Stimulated activated CD4-positive, alpha-beta T cell treated with anti-CD3 and anti-CD28 coated beads, Interleukin-1b, Interleukin-23, amount 100 ng/mL, for 1 hour (primary cell): ENCODE measurements at places on chromosomes 1 and 21.

- no peak for DNase-seq
Observed at GRCh38 chr21:32350211-32350980, 42.4 kb downstream of the URB1 start.

- no peak for DNase-seq
Observed at GRCh38 chr1:101027194-101027772, 1.7 kb upstream of the DPH5 start.

- DNase-seq, result no peak
Observed at GRCh38 chr21:17783481-17784179, 35.5 kb downstream of the C21orf91 start.

DNA sequence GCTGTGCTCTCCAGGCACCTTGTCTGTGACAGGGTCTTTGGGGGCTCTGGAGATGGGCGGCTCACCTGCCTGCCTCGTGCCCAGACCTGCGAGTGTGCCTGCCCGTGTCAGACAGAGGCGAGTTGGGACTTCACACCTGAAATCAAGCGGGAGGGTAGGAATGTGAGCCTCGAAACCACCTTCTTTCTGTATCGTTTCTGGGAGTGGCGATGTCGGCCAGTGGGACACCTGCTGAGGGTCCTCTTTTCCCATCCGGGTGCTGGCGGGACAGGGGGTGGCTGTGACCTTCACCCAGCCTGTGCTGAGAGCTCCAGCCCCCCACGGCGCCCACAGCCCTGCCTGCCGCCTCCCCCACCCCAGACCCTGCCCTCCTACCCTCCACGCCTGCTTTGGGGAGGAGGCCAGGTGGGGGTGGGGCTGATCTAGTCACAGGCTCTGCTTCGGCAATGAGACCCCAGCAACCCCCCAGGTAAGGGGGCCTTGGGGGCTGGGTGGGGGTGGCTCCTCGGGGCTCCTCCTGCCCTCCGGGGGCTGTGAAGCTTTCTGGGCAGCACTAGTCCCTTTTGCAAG lies 15.6 kb upstream of the FAAP20 start:
- no peak for DNase-seq

DNA sequence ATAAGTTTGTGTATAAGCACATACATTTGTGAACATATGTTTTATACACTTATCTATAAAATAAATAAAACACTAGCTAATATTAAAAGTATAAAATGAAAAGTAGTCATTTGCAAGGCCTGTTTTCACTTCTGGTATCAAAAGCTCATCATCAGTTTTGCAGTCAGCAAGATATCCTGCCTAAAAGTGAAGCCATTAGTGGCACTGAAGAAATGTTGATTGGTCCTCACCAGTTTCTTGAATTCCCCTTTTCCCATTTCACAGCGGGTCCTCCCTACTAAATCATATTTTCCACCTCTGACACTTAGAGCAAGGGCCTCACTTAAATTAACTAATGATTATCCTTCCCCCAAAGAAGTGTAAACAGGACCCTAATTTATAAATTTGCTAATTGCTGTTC lies 6.7 kb downstream of the TBX15 start:
- no peak for DNase-seq

GRCh38 chr1:214842856-214843255 lies 239.7 kb upstream of the KCNK2 start:
- no peak for DNase-seq

DNA sequence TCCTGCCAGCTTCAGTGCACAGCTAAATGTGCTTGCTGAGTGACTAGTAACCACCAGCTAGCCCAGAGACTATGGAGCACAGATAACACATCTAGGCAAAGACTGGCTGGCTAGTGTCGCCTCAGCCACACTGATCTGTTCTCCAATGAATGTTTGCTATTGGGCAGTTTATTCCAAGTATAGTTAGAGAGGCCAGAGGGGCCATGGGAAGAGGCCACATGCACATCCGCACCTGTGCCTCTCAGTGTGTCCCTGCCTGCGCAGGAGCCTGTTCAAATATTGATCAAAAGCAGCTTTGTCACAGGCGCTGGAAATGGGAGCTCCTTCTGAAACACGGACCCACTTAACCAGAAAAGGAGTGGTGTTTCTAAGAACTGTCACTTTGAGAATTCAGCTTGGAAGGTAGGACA lies 51.3 kb upstream of the ATP1A1 start:
- no peak for DNase-seq

GRCh38 chr1:11807133-11807532 lies 1.1 kb downstream of the CLCN6 start:
- no peak for DNase-seq

DNA sequence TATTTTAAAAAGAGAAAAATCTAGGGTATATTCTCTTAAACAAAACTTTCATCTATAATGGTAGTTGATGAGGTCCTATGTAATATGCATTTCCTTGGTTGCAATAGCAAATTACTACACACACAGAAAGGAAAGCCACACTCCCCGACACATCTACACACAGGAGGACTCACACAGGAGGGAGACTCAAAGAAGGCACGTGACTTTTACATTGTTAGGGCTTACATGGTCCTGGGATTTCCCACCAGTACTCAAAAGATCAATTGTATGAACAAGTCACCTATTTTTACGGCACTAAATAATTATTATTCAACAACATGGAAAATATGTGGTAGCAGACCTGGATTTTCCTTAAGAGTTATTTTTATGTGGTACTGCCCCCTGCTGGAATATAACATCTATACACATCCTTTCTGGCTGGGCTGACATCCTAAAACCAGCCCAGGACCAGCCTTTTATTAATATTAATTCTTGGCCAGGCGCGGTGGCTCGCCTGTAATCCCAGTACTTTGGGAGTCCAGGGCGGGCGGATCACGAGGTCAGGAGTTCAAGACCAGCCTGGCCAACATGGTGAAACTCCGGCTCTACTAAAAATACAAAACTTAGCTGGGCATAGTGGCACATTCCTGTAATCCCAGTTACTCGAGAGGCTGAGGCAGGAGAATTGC lies 33.9 kb upstream of the LGALS8 start:
- no peak for DNase-seq

GRCh38 chr1:58440696-58441095 lies 105.8 kb downstream of the OMA1 start:
- no peak for DNase-seq

DNA sequence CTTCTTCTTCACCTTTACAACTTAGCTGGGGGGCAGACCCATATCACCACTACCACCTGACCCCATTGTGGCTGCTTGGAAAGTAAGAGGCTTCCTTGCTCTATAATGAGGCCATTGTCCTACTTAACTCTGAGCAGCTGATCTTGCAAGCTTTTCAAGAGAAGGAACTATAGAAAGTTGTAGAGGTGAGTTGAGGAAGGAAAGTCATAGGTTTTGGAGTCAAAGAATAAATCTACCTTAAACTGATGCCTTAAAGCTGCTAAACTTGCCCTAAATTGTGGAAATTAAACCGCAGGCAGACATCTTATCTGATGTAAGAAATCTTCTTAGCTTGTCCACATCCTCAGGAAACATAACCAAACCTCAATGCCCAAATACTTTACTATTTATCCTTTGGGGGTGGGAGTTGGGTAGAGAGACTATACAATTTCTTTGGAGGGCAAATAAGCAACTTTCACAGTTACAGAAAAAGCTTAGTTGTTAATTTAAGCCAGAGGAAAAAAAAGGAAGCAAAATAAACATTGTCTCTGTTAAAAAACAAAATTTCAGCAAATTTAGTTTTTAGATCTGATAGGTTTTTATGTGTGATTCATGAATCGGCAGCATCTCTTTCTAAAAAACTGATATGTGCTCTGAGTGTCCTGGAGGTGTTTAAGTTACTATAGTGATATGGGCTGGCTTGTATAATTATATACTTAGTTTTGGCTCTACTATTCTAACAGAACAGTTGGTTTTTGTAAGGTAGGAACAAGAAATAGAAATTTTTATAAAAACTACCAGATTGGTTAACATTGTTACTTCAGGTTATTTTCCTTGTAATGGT lies 4.7 kb downstream of the IL23R start:
- DNase-seq, result no peak
